ENCODE measurements at places on chromosomes 4 and X.

DNA sequence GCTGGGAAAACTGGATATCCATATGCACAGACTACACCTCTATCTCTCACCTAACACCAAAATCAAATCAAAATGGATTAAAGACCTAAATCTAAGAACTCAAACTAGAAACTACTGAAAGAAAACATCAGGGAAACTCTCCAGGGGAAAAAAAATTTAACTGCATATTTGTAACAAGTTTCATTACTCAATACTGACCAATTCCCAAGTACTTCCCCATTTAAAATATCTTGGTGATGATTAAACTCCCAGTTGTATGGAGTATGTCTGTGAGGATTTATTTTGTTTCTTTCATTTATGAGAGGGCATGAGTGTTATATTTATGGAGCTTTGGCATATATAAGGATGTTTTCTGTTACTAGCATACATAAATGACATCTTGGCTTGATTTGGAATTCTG, 112.3 kb upstream of the IL15 start:
- no peak for DNase-seq

DNA sequence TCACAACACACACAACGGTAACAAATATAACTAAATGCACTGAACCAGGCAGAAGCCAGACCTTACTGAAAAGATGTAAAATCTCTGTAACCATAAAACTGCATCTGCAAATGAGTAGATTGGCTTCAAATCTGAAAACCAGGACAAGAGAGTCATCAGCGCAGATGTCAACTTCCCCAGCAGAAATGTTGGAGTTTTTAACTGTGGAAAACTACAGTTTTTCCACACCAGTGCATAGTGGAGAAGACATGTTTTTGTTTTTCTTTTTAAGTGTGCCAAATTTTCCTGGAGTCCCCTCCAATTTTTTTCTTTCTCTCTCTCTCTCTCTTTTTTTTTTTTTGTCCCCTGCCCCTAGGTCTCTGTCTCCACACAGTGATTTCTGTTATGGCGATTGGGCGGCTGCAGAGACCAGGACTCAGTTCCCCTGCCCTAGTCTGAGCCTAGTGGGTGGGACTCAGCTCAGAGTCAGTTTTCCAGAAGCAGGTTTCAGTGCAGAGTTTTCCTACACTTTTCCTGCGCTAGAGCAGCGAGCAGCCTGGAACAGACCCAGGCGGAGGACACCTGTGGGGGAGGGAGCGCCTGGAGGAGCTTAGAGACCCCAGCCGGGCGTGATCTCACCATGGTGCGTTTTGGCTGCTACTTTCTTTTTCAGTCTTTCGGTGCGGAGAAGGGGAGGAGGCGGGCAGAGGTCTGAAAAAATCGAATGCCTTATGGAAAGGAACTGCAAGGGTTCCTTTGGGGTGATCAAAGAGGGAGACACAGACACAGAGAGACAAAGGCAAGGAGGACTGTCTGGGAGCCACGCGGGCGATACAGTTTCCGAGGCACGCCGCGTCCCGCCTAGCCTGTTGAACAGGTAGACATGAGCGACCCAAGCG, at the start of gene GUCY1A1:
TSS of gene GUCY1A1 (plus strand) at position 505 of the 878 bp plus-strand sequence. CDS start 30,020 bp downstream, outside the sequence.
- peak; percentile 17 for DNase-seq

GRCh38 chr4:171025776-171026175, 787.4 kb upstream of the GALNTL6 start:
- DNase-seq: no peak

DNA sequence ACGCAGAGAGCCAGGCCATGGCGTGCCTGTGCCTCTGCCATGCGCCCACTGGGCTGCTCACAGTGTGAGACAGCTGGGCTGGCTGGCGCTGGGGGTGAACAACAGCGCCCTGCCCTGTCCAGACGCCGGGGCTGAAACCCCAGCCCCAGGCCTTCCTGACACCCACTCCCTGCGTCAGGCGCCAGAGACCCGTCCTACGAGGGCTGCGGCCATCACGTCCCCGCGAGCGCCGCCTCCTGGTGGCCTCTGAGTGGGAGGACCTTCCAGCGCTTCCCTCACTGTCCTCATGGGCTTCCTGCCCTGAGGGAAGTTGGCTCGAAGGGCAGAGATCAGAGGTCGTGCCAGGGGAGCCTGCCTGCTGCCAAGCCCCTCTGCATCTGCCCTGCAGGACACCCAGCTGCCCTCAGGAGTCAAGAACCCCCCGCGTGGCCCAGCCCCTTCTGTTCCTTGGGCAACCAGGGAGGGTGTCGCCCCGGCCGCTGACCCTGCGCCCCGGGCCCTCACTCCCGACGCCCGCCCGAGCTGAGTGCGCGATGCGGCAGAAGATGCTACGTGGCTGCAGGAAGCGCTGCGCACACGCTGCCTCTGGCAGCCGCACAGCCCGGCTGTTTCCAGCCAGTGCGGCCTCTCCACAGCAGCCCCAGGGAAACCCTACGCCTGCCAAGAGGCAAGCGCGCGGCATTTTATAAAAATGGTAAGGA, 16.2 kb downstream of the NELFA start:
- DNase-seq: peak; percentile 64

- DNase-seq: no peak
Observed at GRCh38 chr4:74473155-74473811, 28.3 kb downstream of the AREG start.

DNA sequence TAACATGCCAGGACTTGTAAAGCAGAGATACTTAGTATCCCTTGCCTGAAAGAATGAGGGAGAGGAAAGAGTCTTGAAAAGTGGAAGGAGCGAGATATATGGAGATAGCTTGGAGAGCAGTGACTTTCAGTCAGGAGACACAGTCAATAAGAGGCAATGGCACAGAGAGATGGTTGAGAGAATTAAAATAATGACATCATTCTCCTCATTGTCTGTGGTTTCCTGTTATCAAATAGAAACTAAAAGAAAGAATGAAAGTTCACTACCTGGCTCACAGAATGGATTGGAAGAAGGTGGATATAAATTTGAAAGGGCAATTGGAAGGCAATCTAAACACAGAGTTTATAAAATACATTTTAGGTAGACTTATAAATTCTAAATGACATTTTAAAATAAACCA, 760.2 kb upstream of the AADAT start:
- no peak for DNase-seq

DNA sequence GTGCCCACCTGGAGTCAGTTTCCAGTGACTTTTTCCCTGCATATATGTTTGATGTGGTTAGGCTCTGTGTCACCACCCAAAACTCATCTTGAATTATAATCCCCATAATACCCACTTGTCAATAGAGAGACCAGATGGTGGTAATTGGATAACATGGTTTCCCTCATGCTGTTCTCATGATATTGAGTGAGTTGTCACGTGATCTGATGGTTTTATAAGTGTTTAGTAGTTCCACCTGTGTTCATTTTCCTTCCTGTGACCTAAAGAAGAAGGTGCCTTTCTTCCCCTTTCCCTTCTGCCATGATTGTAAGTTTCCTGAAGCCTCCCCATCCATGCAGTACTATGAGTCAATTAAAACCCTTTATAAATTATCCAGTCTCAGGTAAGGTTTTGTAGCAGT, 740.9 kb downstream of the ARAP2 start:
- no peak for DNase-seq

DNA sequence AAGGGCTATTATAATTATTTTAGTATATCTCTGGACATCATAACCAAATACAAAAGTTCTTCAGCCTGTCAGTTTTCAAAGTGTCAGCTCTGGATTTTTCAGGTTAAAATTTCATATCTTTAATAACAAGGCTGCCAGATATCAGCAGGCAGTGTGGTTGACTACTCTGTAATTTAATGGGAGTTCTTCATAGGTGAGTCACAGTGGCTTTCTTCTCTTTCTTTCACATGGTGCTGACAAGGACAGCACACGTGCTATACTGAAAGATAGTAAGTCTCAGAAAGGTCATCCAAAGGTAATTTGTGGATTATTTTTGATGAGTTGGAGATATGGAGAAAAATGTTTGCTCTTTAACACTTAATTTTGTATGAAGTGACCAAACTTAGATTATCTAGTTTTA, 43.2 kb downstream of the GALNT7 start:
- no peak for DNase-seq

DNA sequence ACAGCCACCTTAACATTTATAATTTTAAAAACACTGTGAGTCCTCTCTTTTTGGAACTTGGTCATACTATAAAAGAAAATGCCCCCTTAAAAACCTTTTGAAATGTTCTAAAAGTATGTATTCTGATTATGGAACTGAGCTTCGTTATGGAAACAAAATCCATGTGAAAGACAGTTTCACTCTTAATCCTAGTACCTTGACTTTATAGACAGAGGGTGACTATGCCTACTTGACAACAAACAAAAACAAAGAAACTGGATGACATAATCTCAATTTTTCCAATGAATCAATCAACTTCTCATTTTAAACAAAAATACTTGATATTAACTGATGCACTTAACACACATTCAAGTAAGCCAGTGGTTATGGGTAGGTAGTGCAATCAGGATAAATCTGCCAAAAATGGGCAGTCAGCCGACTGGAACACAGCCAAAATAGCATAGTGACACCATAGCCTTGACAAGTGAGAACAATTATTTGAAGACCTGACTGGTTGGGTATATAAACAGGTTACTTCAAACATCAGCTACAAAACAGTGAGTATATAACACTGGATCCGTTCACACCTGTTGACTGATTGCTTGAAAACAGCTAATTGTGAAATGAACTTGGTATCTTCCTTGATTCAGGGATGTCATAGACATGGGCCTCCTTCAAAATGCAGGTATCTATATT, 265.5 kb downstream of the PPP3CA start:
- peak; percentile 38 for DNase-seq

DNA sequence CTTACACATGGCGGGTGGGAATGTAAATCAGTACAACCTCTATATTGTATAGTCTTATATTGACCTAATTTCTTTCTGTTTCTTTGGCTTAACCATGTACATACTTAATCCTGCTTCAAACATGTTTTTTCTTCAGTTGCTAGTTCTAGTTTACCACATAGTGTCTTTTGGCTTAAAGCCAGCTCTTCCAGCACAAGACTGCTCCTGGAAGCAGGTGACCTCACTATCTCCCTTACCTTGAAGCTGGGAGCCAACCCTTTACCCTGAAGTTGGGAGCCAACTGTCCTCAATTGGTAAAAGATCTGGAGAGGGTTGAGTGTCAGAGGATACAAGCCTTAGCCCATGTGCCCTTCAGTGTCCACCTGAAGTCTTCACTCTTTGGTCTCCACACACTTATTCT, 162.7 kb downstream of the AASDH start:
- DNase-seq: no peak

DNA sequence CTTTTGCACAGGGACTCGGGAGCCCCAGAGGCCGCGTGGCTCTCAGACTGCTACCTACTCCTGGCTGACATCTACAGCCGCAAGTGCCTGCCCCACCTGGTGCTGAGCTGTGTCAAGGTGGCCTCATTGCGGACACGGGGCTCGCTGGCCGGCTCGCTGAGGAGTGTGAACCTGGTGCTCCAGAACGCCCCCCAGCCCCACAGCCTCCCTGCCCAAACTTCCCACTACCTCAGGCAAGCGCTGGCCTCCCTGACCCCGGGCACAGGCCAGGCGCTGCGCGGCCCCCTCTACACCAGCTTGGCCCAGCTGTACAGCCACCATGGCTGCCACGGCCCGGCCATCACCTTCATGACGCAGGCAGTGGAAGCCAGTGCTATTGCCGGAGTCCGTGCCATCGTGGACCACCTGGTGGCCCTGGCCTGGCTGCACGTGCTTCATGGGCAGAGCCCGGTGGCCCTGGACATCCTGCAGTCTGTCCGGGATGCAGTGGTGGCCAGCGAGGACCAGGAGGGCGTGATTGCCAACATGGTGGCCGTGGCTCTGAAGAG, 28.8 kb downstream of the SH3TC1 start:
- DNase-seq: no peak

- no peak for DNase-seq
Observed at GRCh38 chr4:122555216-122555615, 65.7 kb downstream of the IL21 start.

GRCh38 chr4:124262211-124263179, 450.0 kb downstream of the ANKRD50 start:
- peak; percentile 81 for DNase-seq

DNA sequence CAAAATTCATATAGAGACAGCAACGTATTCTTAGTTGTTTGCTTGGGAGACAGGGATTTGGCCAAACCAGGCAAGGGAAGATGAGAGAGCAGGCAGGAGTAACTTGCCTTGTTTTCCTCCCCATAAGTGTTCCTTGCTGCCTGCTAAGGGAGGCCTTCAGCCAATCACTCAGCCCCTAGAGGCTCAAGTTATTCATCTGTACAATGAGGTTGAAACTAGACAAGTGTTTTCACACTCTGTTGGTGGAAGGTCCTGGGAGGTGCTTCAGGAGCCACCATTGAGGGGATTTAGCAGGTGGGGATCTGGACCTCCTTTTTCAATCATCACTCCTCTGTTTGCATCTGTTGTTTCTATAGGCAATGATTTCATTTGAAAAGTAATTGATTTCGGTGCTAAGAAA, 23.6 kb upstream of the HMGB3 start:
- no peak for DNase-seq

DNA sequence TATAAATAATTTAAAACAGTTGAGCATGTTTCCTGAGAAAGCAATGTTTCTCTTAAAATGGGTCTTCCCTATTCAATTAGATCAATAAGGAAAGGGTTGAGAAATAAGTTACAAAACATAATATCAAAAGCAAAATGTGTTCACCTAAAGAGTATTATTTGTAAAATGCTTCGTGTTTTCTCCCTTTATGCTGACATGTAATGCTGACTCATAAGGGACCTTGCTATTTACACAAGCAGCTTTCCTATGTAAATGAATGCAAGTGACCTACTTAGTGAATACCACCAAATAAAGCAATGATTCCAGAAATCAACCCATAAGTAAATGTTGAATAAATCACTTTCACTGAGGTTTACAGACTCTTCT, 91.5 kb downstream of the ELOVL6 start:
- no peak for DNase-seq

DNA sequence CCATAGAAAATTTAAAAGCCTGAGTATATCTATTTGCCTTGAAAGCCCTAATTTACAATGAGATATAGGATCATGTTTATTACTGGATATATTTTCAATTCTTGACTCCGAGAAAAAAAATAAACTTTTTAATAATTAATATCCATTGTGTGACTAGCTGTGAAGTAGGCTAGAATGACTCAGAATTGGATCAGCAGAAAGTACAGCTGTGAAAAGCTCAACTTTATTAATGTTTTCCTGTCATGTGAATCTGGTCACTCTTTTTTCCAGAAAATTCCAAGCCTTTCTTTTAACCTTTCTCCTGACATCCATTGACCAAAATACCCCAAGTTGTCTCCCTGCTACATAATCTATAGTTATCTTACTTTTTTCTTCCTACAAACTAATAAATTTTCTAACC, 171.8 kb upstream of the PACRGL start:
- no peak for DNase-seq

GRCh38 chr4:165053645-165054044, at the start of gene TRIM75:
TRIM75 (plus strand) TSS chr4:165053866; CDS start chr4:165059148, 5,282 bp downstream.
- no peak for DNase-seq

GRCh38 chrX:19731307-19731820, 156.0 kb downstream of the SH3KBP1 start:
- DNase-seq: no peak

GRCh38 chr4:150181536-150181935, 103.3 kb downstream of the DCLK2 start:
- peak; percentile 24 for DNase-seq

- DNase-seq: no peak
Observed at GRCh38 chr4:169070895-169071218, 60.8 kb upstream of the CBR4 start.
